A172 (cell line): ENCODE measurements at places on chromosomes 5 and 9. TPM values are rescaled to one million over a fixed set of nuclear protein-coding genes. Genes with fewer than 3 reads are reported as not detected.

The SH3TC2 gene
- 7.8 and 10.1 TPM in 2 replicates for total RNA-seq

DNA sequence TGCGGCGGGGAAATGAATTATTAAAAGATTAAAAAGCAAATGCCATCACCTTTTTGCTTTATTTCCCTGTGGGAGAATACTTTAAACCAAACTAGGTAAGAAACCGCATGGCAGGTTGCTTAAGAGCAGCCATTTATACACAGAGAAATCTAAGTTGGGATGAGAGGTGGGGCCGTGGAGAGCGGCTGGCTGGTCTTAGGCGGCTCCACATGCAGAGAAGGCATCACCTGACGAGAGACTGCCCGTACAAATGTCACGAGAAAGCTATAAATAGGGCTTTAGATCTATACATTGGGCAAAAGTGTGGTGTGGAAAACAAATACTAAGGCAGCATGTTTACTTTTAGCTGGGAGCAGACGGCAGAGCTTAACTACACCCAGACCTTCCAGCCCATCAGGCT is 39.4 kb downstream of the MED27 start:
- DNase-seq: no peak

The DMRTA1 gene
- total RNA-seq: 0.88 and 2.3 TPM in 2 replicates

DNA sequence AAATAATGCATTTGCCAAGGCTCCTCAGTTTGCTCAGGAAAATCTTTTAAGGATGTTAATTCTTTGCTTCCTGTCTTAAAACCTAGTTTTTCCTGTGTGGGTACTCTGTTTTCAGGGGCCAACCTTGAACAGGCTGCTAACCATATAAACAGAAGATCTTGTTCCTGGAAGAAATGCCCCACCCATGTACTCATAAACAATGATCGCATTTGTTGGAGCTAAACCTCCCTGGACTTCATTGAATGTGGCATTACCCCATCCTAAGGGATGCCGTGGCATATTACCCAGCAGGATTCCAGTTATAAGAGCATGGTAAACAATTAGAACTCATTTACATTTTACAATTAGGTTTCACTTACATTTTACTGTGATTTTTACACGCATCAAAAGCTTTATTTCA is 436.0 kb downstream of the ZNF608 start:
- DNase-seq: no peak
